ENCODE measurements at places on chromosomes 13 and 19.

DNA sequence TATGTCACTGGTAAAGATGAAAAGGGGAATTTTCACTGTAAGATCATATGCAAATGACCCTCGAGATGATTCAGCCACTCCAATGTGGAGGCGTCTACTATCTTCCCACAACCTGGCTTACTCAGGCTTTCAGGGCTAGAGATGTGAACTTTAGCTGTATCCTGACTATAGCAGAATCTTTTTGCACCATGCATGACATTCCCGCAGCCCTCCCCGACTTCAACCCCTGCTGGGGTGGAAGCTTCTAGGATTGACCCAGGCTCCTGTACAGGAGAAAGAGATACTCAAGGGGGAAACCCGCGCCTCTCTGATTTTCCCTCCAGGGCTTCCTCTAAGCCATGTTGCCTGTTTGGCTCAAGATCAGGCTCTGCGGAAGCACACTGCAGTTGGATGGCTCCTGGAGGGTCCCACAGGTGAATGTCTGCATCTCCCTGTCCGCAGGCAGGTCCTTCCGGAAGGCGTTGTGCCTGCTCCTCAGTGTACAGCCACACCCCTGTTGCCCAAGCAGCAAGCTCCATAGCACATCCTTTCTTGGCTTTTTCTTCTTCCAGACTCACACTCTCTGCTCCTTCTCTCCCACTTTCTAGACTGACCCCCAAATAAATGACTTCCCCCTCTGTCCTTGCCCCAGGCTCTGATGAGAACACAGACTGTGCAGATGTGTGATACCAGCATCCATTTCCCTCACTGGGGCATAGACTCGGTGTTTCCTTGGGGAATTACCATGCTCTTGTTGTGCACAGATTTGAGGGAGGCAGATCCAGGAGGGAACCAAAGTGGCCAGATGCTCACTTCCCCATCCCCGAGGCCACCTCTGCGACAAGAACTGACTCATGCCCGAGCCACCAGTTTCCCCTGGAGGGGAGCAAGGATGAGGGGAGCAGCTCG, 29.1 kb upstream of the POP4 start:
- no peak for DNase-seq

DNA sequence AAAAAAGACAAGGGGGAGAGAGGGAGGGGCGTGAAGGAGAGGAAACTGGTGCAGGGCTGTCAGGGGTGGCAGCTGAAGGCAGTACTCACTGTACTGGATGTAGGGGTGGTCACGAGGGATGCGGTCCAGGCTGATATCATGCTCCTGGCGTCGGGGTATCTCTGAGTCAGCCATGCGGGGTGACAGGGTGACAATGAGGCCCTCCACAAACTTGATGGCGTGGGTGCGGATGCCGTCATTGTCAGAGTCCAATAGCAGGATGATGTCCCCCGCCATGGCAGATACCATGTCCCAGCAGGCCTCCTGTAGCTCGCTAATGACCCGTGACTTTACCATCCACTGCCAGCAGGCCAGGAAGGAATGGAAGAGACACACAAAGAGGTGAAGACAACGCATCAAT, 15.3 kb downstream of the SYMPK start:
- no peak for DNase-seq

DNA sequence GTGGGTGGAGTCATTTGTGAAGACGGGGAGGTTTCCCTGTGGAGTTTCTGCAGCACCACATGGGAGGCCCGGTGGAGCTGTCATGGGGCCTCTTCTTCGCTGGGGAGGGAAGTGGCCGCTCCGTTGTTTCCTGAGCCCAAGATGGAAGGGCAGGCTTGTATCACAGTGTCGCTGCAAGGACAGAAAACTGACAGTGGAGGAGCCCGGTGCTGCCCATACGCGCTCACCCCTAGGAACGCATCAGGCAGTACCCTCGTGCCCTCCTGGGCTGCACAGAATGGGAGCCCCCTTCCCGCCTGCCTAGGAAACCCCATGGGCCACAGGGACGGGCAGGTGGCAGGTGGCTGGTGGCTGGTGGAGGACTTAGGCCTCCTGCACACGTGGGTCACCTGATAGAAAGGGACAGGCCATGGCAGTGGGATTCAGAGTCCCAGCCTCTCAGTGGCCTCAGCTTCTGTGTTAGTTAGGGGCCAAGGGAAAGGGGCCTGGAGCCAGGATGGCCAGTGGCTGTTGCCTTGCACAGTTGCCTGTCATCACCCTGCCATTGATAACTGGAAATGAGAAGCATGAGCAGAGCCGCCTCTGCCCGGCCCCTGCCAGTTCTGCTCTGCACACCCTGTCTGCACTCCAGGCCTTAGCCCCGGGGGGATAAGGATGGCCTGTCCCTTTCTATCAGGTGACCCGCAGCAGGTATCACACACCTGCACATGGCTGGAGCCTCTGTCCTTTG, 7.6 kb downstream of the COL4A2 start:
- no peak for DNase-seq

DNA sequence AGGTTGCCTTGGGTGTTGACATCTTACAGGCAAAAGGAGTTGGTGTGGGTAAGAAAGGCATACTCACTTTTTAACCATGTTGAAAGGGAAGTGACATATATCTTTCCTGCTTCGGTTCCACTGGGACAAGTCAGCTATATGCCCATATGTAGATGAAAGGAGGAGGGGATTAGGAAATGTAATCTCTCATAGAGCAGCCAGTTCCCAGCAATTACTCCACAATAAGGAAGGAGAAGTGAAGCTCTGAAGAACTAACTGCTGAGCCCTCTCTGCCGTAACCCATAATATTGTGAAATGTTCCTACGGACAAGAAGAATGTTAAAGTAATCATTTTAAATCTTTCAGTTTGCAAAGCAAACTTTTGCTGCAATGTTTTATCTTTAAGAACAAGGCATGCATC, 82.2 kb downstream of the EDNRB start:
- no peak for DNase-seq

GRCh38 chr13:44498969-44499368, 77.2 kb downstream of the TSC22D1 start:
- no peak for DNase-seq

DNA sequence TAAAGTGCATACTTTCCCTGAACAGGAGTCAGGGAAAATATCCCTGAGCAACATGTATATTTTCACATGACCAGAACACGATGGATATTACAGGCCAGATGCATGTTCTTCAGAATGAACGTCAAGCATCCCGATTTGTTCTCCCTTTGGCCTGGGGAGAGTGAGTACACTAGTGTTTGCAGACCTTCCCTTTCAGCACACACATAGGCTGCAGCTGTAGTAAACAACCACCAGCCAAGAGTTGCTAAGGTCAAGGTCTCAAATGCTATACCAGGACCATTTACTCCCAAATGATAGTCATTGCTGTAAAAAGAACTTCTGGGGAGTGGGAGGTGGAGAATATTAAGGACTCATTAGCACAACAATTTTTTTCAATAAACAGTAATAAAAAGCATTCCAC, 3.0 kb downstream of the KLF12 start:
- DNase-seq = no peak

DNA sequence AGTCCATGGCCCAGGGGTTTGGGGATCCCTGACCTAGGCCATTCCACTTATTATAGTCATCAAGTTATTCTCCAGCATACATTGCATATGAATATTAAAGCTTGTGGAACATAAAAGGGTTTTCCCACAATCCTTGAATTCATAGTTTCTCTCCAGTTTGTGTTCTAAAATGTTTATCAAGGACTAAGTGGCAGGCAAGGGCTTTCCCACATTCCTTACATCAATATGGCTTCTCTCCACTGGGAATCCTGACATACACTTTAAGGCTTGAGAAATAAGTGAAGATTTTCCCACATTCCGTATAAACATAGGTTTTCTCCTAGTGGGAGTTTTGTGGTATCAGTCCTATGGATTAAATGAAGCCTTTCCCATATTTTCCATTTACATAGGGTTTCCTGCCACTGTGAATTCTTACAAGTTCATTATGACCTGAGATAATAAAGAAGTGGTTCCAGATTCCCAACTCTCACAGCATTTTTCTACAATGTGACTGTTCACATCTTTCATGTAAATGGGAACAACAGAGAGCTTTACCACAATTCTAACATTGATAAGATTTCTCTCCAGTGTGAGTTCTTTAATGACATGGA, 14.5 kb downstream of the ZNF426 start:
- no peak for DNase-seq

- no peak for DNase-seq
Measured at GRCh38 chr13:73520566-73521289, 461.9 kb downstream of the KLF5 start.

DNA sequence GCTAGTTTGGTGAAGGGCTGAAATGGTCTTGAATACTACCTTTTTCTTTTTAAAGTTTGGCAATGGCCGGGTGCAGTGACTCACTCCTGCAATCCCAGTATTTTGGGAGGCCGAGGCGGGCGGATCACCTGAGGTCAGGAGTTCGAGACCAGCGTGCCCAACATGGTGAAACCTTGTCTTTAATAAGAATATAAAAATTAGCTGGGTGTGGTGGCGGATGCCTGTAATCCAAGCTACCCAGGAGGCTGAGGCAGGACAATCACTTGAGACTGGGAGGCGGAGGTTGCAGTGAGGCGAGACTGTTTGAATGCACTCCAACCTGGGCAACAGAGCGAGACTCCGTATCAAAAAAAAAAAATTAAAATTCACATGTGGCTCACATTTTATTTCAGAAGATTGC, 880 bp upstream of the ZNF723 start:
- DNase-seq = no peak

DNA sequence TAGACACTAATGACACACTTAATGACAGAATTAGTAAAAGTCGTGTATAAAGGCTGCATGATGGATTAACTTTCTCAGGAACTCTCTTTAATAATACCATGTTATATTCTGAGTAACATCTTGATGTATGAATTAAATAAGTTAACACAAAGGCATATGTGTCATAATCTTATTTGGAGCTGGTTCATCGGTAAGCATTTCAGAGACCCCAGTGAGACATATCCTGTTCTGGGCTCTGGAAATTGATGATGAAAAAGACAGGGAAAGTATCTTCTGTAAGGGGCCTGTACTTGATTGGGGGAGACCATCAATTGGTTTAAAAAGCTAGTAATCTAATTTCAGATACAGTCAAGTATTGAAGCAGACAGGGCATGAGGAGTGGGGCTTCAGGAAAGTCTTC, 547.9 kb downstream of the GPC6 start:
- no peak for DNase-seq

DNA sequence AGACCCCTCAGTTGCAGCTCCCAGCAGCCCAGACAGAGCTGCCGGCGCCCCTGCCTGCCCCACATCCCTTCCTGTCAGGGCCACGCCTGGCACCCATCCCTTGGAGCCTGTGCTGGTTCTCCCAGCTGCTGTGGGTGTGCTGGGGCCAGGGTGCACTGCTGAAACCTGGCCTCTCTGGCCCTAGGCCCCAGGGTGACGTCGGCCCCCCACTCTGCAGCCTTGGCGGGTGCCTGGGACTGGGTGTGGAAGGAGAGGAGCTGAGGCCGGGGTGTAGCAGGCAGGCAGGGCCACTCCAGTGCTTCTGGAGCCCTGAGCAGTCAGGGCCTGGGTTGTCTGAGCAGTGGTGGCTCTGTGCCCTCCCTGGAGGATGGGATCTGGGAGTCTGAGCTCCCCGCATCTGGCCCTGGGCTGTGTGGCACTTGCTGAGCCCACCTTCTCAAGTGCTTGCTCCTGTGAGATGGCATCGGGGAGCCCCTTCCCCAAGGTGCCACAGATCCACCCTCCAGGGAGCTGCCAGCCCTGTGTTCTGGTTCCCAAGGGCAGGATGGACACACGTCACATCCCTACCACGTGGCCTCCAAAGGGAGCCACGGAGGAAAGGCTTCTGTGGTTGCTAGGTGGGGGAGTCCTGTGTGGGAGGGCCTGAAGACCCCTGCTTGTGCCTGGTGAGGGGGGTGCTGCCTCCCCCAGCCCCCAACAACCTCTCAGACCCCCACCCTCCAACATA, 5.2 kb downstream of the PLEKHJ1 start:
- DNase-seq = no peak

DNA sequence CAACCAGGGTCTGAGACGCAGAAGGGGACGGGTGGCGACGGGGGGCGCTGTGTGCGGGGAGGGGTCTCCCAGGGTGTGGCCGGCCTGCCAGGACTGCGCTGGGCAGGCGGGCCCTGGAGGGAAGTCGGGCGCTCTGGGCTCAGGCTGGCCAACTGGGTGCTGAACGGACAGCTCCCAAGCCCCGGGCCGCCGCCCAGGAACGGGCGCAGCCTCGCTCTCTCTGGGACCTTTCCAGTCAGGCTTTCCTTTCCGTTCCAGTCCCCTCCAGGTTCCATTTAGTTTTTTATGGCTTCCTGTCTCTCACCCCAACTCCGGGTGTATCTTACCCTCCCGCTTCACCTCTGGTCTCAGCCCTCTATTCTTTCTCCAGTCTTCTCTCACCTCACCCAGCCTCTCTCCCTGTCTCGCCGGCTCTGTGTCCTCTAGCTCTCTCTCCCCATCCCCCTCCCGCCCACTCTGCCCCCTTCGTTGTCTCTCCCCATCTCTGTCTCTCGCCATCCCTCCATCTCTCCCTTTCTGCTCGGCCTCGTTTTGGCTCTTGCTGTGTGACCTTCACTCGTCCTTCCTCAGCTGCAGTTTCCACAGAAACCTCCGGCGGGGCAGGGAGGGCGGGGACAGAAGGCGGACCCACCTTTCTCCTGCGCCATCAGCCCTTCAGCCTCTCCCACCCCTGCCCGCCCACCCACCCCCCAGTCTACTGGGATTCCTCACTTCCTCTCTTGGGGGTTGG, 3.3 kb upstream of the ATP1A3 start:
- DNase-seq = no peak

DNA sequence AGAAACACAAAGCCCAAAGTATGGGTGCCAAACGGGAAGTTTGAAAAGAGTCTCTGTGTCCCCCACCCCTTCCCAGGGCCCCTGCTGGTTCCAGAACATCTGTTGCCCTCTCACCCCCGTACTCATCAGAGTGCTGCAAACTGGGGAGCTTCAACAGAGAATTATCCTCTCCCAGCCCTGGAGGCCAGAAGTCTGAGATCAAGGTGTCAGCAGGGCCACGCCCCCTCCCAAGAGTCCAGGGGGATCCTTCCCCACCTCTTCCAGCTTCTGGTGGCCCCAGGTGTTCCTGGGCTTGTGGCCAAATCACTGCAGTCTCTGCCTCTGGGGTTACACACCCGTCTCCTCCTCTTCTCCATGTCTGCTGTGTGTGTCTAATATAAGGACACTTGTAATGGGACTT, 183.4 kb downstream of the PTPRS start:
- no peak for DNase-seq

DNA sequence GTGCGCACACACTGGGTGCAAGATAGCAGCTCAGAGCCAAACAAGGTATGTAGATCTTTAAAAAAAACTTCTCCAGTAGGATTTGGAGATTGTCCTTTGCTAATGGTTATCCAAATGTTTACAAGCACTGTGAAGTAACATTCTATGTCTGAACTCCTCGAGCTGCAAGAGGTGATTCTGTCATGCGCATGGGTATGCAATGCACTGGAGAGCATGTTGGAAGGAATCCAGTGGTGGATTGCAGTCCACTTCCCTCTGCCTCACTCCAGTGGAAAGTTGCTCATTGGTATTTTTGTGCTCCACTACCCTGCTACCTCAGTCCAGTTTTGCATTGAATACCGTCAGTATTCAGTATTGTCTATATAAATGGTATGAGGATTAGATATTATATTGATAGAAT, 132.1 kb downstream of the ATP8A2 start:
- no peak for DNase-seq
